ENCODE measurements at places on chromosomes 11 and 22. TPM values are rescaled to one million over a fixed set of nuclear protein-coding genes. Genes with fewer than 3 reads are reported as not detected.

CHST1 gene
- not detected for total RNA-seq

TTC36 gene
- total RNA-seq: 1.2 TPM

SEZ6L gene
- not detected for total RNA-seq

CD151 gene
- 74.6 TPM for total RNA-seq

TMPRSS13 gene
- total RNA-seq: 2.1 TPM

CD248 gene
- total RNA-seq: not detected

XKR3 gene
- not detected for total RNA-seq

TCN1 gene
- total RNA-seq: not detected

OR52I2 gene
- not detected for total RNA-seq

OR4D11 gene
- total RNA-seq: not detected

OTOG gene
- total RNA-seq: not detected

C11orf97 gene
- total RNA-seq: not detected

LRRC10B gene
- total RNA-seq: not detected

SUN2 gene
- total RNA-seq: 216 TPM

PGGHG gene
- 31.7 TPM for total RNA-seq

TRPM5 gene
- not detected for total RNA-seq

SERHL2 gene
- total RNA-seq: 0.48 TPM

FOLH1 gene
- not detected for total RNA-seq

OR52B4 gene
- not detected for total RNA-seq

TMEM191C gene
- 5.2 TPM for total RNA-seq

SNX32 gene
- 6.6 TPM for total RNA-seq

GPHA2 gene
- 0.43 TPM for total RNA-seq

SMTNL1 gene
- not detected for total RNA-seq

MMP13 gene
- not detected for total RNA-seq

ZNF195 gene
- total RNA-seq: 37.9 TPM

OR4D10 gene
- not detected for total RNA-seq

PTGDR2 gene
- 0.37 TPM for total RNA-seq

KIRREL3 gene
- not detected for total RNA-seq

GRIK4 gene
- total RNA-seq: not detected

C1QTNF6 gene
- 16.3 TPM for total RNA-seq

OR56A5 gene
- total RNA-seq: not detected

SCN2B gene
- total RNA-seq: not detected

PRG3 gene
- not detected for total RNA-seq

TMEM121B gene
- total RNA-seq: 0.08 TPM

CENPM gene
- total RNA-seq: 62.3 TPM

HNRNPUL2 gene
- total RNA-seq: 60.1 TPM

FOSL1 gene
- 24.8 TPM for total RNA-seq

GAB4 gene
- not detected for total RNA-seq

C11orf52 gene
- not detected for total RNA-seq

ANO5 gene
- total RNA-seq: 0.22 TPM

RTN4R gene
- total RNA-seq: 1.4 TPM

SMIM35 gene
- not detected for total RNA-seq

ABCC8 gene
- not detected for total RNA-seq
